ENCODE measurements at places on chromosomes 1 and 21.

GRCh38 chr1:170731566-170732251 lies 67.8 kb downstream of the PRRX1 start:
- DNase-seq = no peak

- DNase-seq = no peak
Observed at GRCh38 chr1:219114014-219114413, 59.7 kb upstream of the LYPLAL1 start.

DNA sequence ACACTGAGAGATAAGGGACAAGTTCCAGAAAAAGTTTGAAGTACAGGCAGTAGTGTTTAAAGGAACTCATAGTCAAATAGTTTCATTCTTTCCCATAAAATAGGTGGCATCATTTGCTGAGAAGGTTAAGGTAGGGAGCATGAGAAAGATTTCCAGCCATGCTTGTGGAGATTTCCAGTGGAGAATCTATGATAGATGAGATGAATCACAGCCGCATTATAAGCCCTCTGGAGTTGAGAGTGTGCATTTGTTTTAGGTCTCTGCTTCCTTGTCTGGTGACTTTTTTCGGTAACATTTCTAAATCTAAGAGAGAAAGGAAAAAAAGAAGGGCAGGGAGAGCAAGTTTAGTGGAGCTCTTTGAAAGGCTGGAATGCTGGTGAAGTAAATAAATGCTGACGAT lies 108.7 kb downstream of the DISP1 start:
- DNase-seq = no peak

GRCh38 chr21:37869661-37870060 lies 46.6 kb downstream of the KCNJ6 start:
- no peak for DNase-seq

GRCh38 chr1:186993996-186994395 lies 165.2 kb downstream of the PLA2G4A start:
- no peak for DNase-seq

DNA sequence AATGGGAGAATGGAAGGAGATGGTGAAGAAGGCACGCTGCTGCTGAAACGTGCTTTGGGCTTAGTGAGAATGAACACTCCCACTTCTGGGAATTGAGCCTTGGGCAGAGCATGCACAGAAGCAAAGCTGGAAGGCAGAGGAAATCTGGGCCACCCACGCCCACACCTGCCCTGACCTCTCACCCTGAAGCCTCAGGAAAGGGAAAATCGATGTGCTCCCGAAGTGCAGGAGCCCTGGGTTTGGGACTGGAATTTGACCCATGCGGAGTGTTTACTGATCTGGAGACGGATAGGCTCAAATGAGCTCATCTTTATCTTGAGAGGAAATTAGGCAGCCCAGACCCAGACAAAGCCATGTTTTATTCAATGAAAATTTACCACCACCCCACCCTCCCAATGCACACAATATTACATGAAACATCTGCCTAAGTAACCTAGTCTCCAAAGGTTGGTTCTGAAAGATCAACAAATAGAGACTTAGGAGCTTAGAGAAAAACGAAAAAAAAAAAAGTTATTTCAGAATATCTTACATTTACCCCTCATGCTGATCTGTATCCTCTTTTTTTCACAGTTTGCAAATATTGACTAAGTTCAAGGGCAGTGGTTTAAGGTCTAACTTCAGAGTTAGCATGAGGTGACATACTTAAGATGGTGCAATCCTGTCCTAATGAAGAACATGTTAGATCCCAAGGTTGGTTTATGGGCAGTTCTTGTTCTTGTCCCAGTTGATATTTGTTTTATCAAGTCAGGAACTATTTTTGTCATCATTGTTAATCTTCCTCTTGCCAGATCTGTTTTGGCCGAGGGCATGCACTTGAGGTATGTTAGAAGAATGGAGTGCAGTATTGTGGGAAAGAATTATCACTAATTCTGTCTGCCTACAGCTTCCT lies 63.0 kb downstream of the PROX1 start:
- no peak for DNase-seq

- no peak for DNase-seq
Observed at GRCh38 chr1:177092001-177092400, 72.5 kb downstream of the ASTN1 start.

DNA sequence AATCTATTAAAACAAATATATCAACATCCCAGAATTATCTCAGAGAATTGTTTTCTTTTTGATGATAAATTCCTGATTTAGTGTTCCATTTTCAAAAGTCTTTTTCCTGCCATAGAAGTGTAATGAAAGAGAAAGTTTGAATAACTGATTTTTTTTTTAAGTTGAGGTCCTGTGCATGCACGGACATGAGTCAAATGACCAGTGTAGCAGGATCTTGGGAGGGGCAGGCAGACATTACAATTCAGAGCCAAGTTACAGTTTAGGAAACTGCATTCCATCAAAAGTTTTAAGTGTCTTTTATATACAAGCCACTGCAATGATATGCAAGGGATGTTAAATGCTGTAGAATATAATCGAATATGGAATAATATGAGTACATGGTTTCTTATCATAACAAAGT lies 227.5 kb downstream of the HMCN1 start:
- DNase-seq = peak; percentile 6

DNA sequence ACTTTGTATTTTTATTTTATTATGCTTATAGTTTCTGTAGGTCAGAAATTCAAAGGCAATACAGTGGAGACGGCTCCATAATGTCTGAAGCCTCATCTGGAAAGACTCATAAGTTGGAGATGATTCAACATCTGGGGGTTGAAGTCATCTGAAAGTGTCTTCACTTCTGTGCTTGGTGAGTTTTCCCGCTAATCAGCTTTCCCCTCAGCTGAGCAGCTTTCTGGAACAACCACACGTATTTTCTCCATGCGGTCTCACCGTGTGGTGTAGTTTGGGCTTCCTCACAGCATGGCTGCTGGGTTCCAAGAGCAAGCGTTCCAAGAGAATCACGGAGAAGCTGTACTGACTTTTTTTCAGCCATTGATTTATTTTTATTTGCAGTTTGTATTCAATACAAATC lies 7.6 kb upstream of the DDI2 start:
- no peak for DNase-seq

DNA sequence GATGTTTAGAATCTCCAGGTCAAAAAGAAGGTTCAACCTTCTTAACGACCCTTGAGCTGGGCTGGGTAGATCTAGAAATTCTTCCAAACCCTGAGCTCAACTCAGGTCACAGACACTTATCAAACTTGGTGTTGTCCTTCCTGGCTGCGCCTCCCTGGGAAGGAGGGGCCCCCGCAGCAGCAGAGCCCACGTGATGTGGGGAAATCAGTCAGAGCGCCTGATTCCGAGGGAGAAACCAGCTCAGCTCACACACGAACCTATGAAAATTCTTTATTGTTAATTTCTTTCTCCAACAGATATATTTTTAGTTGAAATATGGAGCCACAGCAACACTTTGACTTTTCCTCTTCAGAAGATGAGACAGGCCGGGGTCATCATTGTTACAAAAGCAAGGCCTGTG lies 24.3 kb upstream of the CLSTN1 start:
- no peak for DNase-seq

DNA sequence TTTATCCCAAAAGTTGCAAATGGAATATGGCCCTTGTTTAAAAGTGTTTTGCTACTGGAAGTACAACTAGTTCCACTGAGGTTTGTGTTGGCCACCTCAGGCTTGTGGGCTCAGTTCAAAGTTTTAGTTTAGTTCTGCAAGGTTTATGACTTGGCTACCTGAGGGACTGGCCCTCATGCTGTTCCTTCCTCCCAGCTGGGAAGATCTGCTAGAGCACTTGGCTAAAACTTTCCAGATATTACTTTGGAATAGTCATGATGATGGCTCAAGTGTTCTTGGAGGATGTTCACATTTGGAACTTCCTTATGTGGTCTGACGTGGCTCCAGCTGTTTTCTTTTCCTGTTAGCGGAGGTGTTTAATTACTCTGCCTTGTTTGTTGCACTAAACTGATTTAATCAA lies 110.2 kb upstream of the IVNS1ABP start:
- no peak for DNase-seq

GRCh38 chr1:1399872-1400575 lies 889 bp upstream of the CCNL2 start:
- no peak for DNase-seq

- DNase-seq = no peak
Observed at GRCh38 chr1:59605184-59605583, 209.6 kb upstream of the HOOK1 start.

DNA sequence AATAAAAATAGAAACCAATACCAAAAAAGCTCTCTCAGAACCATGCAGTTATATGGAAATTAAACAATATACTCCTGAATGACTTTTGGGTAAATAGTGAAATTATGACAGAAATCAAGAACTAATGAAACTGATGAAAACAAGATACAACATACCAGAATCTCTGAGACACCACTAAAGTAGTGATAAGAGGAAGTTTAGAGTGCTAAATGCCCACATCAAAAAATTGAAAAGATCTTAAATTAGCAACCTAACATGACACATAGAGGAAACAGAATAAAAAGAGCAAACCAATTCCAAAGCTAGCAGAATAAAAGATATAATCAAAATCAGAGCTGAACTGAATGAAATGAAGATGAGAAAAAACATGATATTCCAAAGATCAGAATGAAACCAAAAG lies 430.9 kb downstream of the LTN1 start:
- no peak for DNase-seq

DNA sequence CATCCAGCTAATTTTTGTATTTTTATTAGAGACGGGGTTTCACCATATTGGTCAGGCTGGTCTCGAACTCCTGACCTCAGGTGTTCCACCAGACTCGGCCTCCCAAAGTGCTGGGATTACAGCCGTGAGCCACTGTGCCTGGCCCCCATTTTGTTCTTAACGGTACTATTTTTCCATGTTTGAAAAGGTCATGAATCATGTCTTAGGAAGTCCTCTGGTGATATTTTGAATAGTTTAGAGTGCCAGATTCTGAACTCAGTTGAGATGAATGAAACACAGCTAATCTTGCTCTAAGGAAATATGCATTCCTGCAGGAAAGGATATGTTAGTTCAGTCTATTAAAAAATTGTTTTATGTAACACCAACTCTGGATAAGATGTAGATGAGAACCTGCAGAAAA lies 62.6 kb upstream of the ATP2B4 start:
- no peak for DNase-seq

Measured in right lung (tissue), 10 donors.